ENCODE measurements at places on chromosomes 12 and 14. TPM values are rescaled to one million over a fixed set of nuclear protein-coding genes. Genes with fewer than 3 reads are reported as not detected.

PHLDA1 gene
- total RNA-seq = 45.7 TPM

MYG1 gene
- total RNA-seq = 41.4 TPM

AQP6 gene
- total RNA-seq = not detected

DNA sequence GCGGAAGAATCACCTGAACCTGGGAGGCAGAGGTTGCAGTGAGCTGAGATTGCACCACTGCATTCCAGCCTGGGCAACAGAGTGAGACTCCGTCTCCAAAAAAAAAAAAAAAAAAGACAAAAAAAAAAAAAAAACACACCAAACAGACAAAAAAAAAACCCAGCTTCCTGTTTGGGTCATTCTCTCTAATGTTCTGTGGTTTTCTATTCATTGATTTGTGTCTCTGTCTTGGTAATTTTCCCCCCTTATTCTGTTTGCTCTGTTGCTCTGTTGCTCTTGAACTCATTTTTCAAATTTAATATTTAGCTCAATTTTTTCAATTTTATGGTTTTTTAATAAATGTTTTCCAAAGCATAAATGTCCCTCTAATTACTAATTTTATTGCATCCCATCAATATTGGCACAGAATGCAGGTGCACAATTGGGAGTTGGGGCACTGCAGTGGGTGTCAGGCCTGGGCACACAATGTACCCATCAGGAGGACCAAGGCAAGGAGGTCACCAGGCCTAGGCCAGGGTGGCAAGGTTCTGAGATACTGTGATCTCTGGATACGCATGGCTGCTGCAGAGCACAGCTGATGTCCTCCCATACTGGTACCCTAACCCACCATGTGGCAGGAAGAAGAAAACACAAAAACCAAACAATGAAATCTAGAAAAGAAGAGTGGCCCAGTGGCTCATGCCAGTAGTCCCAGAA lies 8.0 kb upstream of the GNPTAB start:
- no peak for DNase-seq

DNA sequence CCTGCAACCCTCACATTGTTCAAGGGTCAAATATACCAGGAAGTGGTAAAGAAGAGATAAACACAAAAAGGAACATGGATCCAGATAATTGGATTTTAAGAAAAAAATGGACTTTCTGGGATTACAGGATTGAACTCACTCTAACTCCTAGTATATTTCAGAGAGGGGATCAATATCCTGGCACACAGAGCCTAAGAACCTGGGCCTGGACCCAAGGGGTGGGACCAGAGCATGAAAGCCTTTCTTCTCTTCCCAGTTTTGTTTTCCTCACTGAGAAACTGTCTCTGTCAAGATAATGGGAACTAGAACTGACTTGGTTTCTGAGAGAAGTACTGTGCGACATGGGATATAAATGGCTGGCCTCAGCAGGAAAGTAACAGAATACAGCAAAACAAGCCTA lies 422.8 kb upstream of the STXBP6 start:
- no peak for DNase-seq

GRCh38 chr12:115455268-115455681 lies 771.3 kb upstream of the TBX3 start:
- DNase-seq = no peak

DNA sequence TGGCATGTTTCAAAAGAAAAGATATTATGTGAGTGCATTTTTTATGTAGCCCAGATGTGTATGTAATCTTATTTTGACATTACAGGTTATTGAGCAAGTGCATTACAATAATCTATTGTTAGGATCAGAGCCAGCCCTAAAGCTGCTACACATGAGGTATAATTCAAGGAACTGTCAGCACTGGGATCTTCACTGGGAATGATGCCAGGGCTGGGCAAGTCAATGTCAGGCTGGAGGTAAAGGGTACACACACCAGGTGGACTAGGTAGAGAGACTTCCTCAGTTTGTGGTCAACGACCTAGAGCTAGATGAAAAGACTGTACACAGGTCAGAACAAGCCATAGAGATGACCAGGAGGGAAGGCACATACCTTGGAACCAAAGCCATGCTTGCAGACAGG lies 15.4 kb downstream of the TRIM9 start:
- no peak for DNase-seq

DNA sequence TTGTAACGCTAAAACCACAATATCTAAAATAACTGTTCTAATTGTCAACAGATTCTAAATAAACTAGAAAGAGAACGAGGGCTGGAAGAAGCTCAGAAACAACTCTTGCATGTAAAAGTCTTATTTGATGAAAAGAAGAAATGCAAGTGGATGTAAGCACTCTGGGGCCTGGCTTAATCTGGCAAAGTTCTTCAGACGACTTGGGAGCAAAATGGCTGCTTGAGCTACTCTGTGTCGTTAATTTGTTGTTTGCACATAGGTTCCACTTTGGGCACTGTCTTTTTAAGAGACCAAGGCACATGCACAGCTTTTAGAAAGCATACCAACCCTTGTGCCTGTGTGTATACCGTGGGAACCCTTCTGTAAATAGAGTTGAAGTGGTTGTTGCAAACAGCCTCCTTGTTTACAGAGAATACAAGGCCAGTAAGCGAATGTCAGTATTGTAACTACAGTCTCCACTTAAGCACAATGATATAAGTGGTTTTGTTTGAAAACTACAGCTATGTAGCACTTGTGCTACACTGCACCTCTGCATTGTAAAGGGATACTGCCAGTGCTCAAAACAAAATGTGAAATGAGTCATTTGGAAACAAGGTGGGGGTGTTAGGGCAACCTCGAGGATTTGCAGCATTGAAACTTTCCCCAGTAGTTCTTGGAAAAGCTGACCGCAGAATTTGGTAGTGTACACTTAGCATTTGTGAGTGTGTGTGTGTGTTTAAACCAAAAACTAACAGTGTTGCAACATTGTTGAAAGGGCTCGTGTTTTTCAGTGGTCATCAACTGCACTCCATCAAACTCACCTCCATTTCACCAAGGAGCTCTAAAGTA lies 154.3 kb downstream of the CEP83 start:
- no peak for DNase-seq

Data from mesenteric fat pad (tissue), 1 donor.